ENCODE measurements at places on chromosomes 7 and 10.

DNA sequence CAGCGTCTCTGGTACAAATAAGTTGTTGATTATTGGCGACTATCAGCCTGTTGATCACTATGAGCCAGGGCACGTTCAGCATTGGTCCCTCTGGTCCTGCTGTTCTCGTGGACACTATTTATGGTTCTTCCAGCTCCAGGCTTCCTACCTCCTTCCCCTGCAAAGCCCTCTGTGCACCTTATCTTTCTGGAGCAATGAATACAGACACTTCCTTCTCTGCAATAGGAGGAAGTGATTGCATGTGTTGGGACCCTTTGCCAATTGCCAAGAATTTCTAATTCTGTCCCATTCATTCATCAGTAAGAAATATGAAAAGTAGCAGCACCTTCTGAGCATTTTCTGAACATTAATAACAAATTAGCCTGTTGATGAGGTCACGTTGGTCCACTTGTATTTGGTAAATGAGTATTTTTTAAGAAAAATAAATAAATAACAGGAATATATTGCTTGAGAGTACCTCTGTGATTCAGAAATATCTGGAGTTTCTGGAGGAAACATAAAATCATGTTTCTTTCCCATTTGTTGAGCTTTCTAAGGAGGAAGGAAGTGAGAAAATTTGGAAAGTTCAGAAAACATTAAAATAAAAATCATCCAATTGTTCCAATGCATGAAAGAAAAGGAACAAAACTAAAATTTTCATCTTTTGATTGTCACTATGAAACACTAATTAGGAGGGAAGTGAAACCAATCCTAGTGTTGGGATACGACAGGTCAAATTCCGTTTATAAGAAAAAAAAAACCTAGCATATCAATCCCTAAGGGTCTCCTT is 259.1 kb upstream of the KLF6 start:
- DNase-seq: no peak

GRCh38 chr10:123938890-123939289 is 47.3 kb upstream of the CPXM2 start:
- no peak for DNase-seq

DNA sequence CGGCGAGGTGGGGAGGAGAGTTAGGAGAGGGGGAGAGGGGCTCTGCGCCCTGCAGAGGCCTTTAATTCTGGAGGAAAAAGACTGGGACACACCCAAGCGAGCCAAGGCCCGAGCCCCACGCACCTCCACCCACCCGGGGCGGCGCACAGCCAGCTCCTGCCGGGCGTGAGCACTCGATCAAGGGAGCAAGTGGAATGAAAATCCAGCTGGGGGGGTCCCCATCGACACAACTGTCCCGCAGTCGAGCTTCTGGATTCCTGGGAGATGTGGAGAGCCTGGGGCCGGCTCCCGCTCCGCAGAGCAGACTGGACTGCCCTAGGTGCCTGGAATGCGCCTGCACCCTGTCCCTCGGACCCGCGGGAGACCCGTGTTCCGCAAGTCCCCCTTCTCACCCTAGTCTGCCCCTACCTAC is 7.4 kb upstream of the EN2 start:
- DNase-seq: no peak

DNA sequence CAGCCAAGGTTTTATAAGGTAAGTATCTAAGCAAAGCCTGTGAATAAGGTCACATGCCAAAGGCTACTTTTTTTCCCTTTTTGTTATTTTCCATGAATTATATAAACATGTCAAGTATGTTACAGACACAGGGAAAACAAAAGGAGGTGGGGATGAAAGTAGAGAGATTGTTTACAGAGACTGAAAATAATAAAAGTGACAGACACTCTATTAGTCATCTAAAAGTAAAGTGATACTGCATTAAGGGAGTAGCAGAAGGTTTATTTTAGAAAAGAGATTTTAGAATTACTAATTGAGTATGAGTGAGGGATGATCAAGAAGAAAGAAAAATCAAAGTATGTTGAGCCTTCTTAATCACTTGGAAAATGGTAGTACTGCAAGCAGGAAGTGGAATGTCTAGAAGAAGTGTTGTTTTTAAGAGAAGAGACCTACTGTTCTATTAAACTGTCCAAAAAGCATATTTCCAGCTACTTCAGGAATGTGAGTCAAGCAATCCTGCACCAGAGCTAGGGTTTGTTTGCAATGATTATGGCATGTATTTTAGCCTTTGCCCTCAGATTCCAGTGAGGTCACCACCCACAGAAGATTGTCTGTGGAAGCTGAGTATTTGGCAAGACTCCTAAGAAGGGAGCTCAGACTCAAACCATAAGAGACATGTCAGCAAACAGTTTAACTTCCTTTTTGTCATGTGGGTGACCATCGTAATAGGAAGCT is 177.9 kb upstream of the PLXDC2 start:
- DNase-seq: no peak

GRCh38 chr7:95777269-95777668 is 4.9 kb downstream of the DYNC1I1 start:
- no peak for DNase-seq

GRCh38 chr7:65444899-65445823 is 71.5 kb downstream of the ZNF92 start:
- no peak for DNase-seq

- no peak for DNase-seq
Measured at GRCh38 chr10:97381626-97382025, 19.5 kb downstream of the RRP12 start.

DNA sequence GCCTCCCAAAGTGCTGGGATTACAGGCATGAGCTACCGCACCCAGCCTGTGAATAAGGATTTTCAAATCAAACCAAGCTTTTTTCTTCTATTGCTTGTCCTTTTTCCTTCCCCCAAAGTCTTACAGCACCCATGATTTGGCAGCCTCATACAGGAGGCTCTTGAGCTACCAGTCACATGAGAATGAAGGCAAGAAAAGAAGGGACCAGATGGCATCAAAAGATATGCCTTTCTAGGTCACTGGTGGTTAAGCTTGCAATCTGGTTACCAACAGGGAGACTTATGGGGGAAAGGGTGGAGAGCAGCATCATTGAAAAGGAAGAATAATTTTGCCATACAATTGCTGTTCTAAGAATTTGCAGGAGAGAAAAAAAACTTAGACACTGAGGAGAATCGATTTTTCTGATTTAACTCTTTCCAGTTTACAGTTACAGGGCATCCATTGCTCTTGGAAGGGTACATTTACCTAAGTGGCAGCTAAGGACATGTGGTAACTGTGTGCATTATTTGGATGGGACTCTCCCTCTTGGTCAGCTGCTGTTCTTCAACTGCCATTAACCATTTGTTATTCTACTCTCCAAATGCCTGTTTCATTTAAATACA is 29.5 kb downstream of the SMNDC1 start:
- DNase-seq: no peak

DNA sequence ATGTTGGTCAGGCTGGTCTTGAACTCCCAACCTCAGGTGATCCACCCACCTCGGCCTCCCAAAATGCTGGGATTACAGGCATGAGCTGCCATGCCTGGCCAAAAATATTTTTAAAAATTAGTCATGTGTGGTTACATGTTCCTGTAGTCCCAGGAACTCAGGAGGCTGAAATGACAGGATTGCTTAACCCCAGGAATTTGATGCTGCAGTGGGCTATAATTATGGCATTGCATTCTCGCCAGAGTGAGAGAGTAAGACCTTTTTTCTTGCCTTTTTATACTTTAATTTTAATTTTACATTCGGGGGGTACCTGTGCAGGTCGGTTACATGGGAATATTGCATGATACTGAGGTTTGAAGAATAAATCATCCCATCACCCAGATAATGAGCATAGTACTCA is 86.6 kb upstream of the ZNF92 start:
- no peak for DNase-seq

DNA sequence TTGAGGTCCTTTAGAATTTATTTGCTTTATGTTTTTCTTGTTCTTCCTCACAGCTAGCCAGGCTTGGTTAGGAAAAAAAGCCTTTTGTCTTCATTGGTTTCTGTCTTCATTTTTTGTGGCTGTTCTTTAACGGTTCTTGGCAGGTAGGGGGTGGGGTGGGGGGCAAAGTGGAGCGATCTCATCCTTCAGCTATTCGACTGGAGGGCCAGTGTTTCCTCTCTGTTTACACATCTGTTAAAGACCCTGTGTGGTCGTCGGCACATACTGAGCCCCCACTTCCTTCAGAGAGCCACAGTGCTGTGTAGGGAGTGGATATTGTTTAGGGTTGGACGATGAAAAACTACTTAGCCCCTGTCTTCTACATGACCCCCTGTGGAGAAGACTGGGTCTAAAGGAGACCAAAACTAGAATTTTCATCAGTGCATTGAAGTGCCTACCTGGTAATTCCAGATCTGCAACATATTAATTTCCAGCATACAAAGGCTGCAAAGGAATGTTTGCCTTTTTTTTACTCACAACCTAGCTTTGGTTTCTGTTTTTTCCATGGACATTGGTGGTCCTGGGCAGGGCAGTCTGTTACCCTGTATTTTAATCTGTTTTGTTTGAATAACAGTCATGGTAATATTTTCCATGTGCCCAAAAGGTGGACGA is 29.0 kb downstream of the PRPF18 start:
- no peak for DNase-seq

DNA sequence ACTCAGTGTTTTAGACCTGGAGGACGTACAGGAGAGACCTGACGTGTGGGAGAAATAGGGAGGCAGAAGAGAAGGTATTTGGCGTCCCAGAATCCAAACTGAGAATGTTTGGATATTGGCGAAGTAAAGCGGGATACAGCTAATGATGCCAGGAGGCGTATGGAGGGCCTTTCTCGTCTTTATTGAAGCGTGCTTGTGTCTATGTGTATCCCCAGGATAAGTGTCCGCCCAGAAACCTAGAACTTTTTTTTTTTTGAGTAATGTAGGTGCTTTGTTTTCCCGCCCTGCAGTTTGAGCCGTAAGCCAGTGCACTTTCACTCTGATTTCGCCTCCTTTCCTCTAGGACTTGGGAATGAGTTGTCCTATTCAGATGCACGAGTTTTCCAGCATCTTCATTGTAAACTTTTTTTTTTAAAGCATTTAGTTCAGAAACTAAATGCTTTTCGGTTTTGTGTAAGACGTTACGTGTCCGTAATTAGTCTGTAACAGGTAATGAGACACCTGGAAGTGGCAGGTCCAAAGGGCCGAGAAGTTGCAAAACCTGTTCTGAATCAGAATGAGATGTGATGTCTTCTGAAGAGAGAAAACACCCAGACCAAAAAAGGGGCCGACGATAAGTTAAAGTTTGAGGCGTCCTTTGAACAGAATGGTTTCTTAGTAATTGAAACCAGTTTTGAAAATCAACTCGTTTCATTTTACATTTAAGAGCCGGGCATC is 746 bp downstream of the ARL5B start:
- no peak for DNase-seq

GRCh38 chr10:82319074-82319473 is 444.1 kb downstream of the NRG3 start:
- DNase-seq: no peak

DNA sequence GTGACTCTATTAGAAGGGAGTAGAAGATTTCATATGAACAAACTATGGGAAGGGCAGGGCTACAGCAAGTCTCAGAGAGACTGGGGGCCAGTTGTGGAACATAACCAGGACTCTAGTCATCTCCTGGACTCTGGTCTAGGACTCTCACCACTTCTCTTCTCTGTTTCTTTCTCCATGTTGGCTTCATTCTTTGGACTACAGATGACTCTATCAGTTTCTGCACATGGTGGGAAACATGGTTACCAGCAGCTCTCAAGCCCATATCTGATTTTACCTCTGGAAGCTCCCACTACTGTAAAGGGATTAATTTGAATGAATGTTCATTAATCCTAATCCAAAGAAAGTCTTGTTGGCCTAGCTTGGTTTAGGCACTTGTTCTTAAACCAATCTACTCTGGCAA is 84.7 kb downstream of the LRGUK start:
- no peak for DNase-seq

DNA sequence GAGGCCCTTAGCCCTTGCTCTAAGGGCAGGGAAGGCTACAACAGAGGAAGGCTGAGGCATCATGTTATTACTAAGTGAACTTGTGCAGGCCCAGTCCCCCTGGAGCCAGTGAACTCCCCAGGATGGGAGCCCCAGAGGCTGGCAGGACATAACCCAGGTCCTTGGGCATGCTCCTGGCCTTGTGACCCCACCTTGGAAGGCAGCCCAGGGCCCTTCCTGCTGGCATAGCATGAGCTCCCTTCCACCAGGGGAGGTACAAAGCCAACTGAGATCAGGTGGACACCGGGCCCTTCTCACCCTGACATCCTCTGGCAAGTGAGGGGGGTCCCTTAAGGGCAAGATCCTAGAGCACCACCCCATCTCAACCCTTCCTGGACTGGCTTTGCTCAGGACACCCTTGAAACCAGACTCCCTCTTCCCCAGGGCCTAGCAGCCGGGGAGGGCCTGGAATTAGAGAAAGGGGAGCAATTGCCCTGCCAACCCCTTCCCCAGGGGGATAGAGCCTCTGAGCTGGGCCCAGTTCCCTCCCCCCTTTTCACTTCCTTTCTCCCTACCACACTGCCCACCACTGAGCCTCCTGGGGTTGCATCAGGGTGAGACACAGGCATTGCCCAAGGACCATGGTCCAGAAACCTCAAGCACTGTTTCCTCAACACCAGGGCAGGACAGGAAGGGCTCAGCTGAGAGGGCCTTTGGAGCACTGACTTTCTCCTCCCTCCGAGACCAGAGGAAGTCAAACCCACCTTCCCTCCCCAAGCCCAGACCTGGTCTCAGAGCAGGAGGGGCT is 1.8 kb upstream of the VSIR start:
- DNase-seq: no peak

DNA sequence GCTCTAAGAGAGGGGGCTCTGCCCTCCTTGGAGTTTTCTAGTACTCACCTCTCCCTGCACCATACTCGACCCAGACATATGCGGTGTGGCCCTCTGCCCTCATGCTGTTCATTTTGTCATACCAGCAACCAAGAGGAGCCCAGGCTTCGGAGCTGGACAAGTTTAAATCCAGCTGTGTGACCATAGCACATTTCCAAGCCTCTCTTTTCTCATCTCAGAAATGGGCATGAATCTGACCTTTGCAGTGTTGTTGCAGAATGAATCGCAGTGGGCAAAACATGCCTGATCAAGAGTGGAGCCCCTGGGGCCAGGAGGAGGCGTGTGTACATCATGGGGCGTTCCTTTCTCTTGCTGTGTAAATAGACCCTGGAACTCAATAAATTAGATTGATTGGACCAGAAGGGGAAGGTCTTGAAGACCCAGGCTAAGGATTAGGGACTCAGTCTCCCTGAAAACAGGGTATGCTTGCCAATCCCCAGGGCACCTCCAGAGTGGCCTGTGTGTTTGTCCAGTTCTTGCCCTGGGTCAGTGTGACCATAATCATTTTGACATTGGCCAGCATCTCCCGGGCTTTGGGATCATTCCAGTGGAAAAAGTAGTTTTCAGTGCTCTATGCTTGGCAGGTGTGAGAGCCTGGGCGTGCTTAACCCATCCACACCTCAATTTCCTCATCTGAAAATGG is 59.6 kb downstream of the ZMIZ1 start:
- DNase-seq: no peak

DNA sequence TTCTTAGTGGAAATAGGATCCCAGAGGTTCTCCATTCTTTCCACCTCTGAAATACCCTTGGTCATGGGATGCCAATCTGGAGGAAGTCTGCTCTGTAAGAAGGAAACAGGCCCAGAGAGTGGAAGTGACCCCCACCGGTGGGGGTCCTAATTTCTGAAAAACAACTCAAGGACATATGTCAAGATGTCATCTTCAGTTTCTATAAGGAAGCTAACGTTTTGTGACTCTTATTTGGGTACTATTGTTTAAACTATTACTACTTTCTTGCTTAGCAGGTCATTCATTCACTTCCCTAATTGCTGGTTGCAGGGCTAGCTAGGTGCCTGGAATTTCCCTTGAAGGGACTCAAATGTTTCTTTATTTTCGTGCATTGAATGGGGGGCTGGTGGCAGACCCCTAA is 1.9 kb upstream of the ZNF775 start:
- no peak for DNase-seq

GRCh38 chr10:111973306-111973705 is 210.3 kb downstream of the GPAM start:
- no peak for DNase-seq

- DNase-seq: no peak
Measured at GRCh38 chr10:72541337-72541736, 84.5 kb downstream of the MICU1 start.
